ENCODE measurements at places on chromosomes 7 and 10. TPM values are rescaled to one million over a fixed set of nuclear protein-coding genes. Genes with fewer than 3 reads are reported as not detected.

DNA sequence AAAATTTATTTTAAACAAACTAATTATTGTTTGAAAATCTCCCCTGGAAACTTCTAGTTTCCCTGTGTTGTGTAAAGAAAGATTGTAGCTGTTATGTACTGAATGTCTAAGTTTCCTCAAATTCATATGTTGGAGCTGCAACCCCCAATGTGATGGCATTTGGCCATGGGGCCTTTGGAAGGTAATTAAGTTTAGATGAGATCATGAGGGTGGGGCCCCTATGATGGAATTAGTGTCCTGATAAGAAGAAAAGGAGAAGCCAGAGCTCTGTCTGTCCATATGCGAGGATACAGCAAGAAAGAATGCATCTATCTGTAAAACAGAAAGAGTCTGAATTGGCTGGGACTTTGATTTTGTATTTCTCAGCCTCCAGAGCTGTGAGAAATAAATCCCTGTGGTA lies 179.5 kb downstream of the STK31 start:
- DNase-seq: no peak

DNA sequence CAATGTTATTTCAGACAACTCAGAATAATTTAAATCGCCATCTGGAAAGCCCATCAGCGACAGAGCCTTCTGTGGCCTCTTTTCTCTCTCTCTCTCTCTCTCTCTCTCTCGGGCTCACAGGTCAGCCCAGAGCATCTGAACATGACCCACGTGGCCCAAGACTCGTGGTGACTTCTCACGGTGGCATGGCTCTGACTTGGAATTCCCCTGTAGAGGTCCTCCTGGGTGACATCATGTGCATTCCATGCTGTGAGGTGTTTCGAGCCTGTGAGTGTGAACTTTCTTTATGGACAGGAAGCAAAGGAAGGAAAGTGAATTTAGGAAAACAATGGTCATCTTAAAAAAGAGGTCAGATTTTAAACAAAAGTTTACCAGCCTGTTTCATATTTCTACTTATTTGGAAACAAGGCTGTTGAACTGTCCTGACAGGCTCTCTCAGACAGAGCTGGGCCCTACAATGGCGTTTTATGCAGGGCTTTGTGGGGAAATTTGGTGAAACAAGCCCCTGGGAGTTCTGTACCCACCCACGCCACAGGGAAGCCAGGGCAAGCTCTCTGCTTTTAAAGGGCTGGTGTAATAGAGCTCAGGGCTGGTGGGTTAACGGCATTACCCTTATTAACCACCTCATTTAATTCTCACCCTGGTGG lies 359.7 kb upstream of the ZNF32 start:
- DNase-seq: peak; percentile 97

DNA sequence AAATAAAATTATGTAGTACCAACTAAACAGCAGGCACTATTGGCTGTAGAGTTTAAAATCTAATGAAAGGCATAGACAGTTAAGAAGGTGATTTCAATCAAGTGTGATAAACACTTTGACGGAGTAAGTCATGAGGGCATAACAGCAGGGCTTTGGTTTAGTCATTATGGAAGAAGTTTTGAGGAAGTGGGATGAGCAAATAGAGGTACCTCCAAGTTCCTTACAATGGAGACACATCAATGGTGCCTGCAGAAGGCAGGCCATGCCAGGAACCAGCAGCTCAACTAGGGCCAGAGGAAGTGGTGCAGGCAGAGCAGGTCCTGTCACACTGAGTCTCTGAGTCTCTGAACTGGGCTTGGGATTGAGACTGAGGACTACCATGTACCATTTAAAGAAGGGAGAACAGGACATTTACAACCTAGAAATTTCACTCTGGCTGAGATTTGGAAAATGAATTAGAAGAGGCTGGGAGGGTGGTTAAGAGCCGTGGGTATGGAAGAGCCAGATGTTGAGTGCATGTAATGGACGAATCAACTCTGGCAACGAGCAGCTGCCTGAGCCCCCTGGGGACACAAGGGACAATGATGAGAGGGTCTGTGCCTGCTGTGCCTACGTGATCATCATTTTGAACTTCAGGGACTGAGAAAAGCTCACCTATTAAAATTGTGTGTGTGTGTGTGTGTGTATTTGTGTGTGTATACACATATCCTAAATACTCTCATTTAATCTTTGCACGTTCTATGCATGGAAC lies 208.7 kb upstream of the POM121L12 start:
- no peak for DNase-seq

LRRC4 gene
- total RNA-seq: 0.40 TPM

DNA sequence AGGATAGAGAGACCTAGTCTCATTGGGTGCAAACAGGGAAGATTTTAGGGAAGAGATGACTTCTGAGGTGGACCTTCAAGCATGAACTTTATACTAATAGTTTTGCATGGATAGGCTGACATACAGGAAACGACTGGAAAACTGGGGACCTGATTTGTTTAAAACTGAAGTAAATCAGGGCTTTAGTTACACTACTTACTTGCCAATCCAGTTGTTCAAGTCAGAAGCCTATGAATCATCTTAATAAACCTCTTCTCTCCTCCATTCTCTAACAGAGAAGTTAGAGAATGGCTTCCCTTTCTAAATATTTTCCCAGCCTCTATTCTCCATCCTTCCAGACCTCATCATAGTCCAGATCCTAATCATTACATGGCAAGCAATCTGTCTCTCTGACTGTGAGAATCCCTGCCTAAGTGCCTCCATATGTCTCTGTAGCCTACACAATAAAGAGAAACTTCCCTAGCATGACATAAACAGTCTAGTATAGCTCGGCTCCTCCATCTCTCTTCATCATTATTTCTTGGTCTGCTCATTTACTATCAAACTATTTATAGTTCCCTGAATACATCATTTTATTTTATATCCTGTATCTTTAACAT lies 55.8 kb downstream of the PRKG1 start:
- no peak for DNase-seq

CYP2E1 gene
- total RNA-seq: 0.13 TPM

GBX1 gene
- total RNA-seq: not detected

Measured in pulmonary artery endothelial cell (primary cell).